IMR-90 (cell line): ENCODE measurements at places on chromosomes 13 and 19. TPM values are rescaled to one million over a fixed set of nuclear protein-coding genes. Genes with fewer than 3 reads are reported as not detected.
A peak's percentile ranks its signal among the peaks of the same experiment; 100 is the strongest.

- DNase-seq: no peak
- H3K36me3 ChIP-seq: peaks cover 56% of the 10 kb centered on the region
- no peaks in the 10 kb centered on the region for H3K27me3 ChIP-seq
- no peak overlapping the region for H3K27ac ChIP-seq
- no peak overlapping the region for H3K4me3 ChIP-seq
- H3K4me1 ChIP-seq: no peaks in the 10 kb centered on the region; the same call in 1 of the 2 replicates
These were observed 11.2 kb downstream of the NAXD start for GRCh38 chr13:110626521-110626920.

DNA sequence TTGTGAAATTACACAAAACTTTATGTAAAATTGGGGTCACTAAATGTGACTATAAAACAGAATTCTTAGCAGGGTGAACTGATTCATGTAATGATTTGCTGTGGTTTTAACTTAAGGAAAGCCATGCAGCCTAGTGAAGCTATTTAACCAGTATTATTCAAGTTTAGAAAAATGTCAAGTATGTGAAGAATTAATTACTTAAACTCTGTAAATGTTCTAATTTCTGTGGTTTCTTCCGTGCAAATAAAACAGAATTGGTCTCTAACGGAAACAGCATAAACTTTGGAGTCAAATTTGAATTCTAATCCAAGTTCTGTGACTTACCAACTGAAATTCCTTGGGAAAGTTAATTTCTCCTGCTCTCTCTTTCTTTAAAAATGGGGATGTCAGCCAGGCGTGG is 13.3 kb downstream of the CDC16 start:
- H3K4me3 ChIP-seq: no peak overlapping the region
- H3K27ac ChIP-seq: peak overlapping the region; percentile 61
- peak; percentile 54 for DNase-seq
- no peaks in the 10 kb centered on the region for H3K27me3 ChIP-seq
- H3K4me1 ChIP-seq: peaks cover 16% of the 10 kb centered on the region
- peaks cover 46% of the 10 kb centered on the region for H3K36me3 ChIP-seq

- no peak overlapping the region for H3K27ac ChIP-seq
- H3K36me3 ChIP-seq: no peaks in the 10 kb centered on the region
- peaks cover 3% of the 10 kb centered on the region; the same call in 1 of the 2 replicates for H3K27me3 ChIP-seq
These were observed 32.5 kb upstream of the IRS2 start for GRCh38 chr13:109818886-109819285.

DNA sequence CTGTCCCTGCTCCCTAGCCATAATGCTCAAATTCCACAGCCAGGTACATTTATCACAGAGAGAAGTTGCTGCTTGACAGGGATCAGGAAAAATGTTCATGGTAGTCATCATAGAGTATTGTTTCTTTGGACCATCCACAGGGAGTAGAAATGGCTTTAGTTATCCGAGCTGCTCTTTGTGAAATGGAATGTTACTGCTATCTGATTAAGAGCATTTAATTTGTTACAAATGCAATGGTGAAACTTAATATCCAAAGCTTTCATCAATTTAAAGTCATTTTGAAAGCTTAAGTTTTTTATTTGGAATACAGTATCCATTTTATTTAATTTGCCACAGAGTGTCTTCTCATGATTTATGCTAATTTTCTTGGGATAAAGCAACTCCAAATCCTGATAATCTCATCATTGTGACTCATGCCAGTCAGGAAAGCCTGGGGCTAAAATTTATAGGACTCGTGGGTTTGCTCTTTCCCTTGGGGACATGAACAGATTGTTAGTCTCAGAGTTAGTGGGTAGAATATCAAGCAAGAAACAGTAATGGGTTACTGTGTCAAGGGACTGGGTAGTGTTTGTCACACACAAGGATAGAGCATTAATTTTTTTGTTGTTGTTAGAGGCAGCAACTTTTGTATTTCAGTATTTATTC is 59.8 kb downstream of the SCEL start:
- H3K27me3 ChIP-seq: no peaks in the 10 kb centered on the region
- H3K4me1 ChIP-seq: no peaks in the 10 kb centered on the region
- DNase-seq: no peak
- no peaks in the 10 kb centered on the region for H3K36me3 ChIP-seq
- H3K4me3 ChIP-seq: no peak overlapping the region

GRCh38 chr13:40494946-40495620 is 171.4 kb downstream of the FOXO1 start:
- no peak overlapping the region for H3K27ac ChIP-seq
- H3K36me3 ChIP-seq: no peaks in the 10 kb centered on the region
- no peak for DNase-seq
- H3K4me3 ChIP-seq: no peak overlapping the region
- no peaks in the 10 kb centered on the region; the same call in none of the 2 replicates for H3K27me3 ChIP-seq

DNA sequence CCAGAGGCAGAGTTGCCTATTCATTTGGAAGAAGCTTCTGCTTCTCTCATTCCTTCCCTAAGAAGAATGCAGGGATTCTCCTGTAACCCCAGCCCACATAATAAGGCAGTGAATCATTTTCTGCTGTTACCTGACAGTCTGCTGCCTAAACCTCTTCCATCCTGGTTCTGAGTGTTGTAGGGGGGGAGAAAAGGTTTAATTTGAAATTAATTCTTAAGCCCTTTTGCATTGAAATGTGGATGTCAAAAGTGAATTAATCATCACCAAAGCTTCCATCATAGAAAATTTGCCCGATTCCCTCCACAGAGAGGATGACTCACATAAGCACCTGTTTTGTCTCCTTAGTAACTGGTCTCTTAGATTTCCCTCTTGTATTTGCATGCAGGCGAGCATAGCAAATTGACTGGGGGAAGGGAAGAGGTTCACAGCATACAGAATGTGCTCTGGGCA is 146.7 kb upstream of the FNDC3A start:
- H3K27ac ChIP-seq: no peak overlapping the region
- H3K4me1 ChIP-seq: peaks cover 2% of the 10 kb centered on the region; the same call in 1 of the 2 replicates
- no peak overlapping the region for H3K4me3 ChIP-seq
- peak; percentile 32 for DNase-seq
- no peaks in the 10 kb centered on the region for H3K27me3 ChIP-seq

- H3K4me3 ChIP-seq: peak overlapping the region; percentile 13; the same call in 1 of the 2 replicates
- peak overlapping the region; percentile 13; the same call in 1 of the 2 replicates for H3K27ac ChIP-seq
- H3K27me3 ChIP-seq: no peaks in the 10 kb centered on the region
- peaks cover 5% of the 10 kb centered on the region for H3K4me1 ChIP-seq
- 0 out of 2 replicates have a peak, but pooled peaks cover 1% of the 10 kb centered on the region for H3K36me3 ChIP-seq
These were observed 616 bp downstream of the PINLYP start for GRCh38 chr19:43575955-43576878.

Gene ZNF525
- polyA plus RNA-seq: 1.3 and 1.4 TPM in 2 replicates

DNA sequence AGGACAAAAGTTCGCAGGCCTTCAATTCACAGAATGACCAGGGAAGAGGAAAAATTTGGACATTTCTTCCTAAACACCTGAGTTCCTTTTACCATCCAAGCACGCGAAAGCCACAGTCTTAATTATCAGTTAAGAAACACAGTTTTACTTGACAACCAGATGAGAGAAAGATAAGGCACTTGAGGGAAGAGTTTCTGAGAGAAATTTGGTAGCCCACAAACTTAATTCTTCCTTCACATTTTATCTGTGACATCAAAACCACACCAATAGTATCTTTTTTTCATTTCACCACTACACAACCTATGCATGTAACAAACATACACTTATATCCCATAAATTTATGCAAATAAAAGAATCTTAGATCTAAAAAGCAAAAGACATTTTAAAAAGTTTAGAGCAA is 326.6 kb downstream of the MZT1 start:
- H3K4me3 ChIP-seq: no peak overlapping the region
- DNase-seq: no peak
- H3K36me3 ChIP-seq: no peaks in the 10 kb centered on the region
- no peak overlapping the region for H3K27ac ChIP-seq

DNA sequence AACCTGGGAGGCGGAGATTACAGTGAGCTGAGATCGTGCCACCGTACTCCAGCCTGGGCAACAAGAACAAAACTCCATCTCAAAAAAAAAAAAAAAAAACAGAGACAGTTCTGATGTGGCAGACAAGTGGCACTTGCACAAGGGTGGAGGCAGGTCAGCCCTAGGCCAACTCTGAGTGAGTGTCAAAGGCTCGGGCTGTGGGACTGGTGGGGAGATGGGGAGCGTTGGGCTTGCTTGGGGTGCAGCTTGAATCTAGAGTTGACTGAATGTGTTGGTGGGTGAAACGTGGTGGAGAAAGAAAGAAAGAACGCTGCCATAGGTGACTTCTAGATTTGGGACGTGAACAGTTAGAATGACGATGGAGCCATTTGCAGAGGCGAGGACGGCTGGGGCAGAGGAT is 121.3 kb upstream of the SPACA7 start:
- no peaks in the 10 kb centered on the region for H3K27me3 ChIP-seq
- H3K36me3 ChIP-seq: no peaks in the 10 kb centered on the region
- H3K4me1 ChIP-seq: no peaks in the 10 kb centered on the region
- no peak for DNase-seq

DNA sequence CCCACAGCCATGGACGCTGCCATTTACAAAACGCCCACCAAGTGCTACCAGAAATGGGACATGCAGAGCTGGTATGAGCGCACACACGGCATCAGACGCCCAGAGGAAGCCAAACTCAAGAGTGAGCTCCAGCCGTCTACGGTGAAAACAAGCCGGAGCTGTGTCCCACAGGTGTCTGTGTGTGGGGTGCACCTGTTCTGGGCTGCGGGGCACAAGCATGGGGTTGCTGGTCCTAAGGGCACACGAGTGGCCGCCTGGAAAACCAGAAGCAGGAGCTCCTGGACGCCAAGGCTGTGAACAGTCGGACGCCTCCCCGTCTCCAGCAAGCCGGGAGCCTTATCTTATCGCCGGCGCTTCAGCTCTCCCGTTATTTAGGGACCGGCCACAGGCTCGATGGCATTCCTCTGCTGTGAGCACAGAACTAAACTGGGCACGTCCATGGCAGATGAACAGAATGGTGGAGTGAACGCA is 1.3 kb downstream of the ADPRHL1 start:
- H3K4me3 ChIP-seq: no peak overlapping the region
- H3K36me3 ChIP-seq: peaks cover 27% of the 10 kb centered on the region; the same call in 1 of the 2 replicates
- no peak for DNase-seq
- H3K4me1 ChIP-seq: no peaks in the 10 kb centered on the region
- H3K27me3 ChIP-seq: no peaks in the 10 kb centered on the region

Gene SMIM7
- 64.8 and 66.5 TPM in 2 replicates for polyA plus RNA-seq

DNA sequence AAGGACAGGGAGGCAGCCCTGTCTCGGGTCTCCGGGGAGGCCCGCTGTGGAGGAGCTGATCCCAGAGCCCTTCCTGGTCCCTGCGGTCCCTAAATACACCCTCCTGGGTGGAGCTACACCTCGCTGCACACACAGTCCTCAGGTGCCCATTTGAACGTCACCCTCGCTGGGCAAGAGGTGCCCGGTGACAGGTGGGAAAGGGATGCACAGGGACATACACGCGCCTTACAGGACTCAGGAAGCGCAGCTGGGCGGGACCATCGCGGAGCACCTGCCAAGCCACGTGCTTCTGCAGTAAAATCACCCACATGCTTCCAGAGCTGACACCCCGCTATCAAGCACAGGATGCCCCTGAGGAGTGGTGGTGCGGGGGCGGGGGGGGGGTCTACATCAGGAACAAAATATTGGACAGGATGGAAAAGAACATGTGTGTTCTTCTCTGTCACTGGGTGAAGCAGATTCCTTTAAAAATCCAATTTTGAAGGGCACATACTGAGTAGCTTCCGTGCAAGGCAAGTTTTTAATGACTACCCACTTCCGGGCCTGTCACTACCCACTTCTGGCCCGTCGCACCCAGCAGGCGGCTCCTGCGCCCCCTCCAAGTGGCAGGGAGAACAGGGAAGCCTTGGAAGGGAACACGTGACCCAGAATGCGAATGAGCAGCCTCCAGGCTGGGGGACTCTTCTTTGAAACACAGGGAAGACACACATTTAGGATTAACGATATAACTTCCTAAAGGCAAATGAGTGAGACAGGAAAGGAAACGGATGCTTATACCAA is 78.9 kb downstream of the COL4A1 start:
- DNase-seq: no peak
- no peak overlapping the region for H3K4me3 ChIP-seq
- peaks cover 16% of the 10 kb centered on the region for H3K36me3 ChIP-seq
- H3K4me1 ChIP-seq: peaks cover 27% of the 10 kb centered on the region
- no peak overlapping the region for H3K27ac ChIP-seq

DNA sequence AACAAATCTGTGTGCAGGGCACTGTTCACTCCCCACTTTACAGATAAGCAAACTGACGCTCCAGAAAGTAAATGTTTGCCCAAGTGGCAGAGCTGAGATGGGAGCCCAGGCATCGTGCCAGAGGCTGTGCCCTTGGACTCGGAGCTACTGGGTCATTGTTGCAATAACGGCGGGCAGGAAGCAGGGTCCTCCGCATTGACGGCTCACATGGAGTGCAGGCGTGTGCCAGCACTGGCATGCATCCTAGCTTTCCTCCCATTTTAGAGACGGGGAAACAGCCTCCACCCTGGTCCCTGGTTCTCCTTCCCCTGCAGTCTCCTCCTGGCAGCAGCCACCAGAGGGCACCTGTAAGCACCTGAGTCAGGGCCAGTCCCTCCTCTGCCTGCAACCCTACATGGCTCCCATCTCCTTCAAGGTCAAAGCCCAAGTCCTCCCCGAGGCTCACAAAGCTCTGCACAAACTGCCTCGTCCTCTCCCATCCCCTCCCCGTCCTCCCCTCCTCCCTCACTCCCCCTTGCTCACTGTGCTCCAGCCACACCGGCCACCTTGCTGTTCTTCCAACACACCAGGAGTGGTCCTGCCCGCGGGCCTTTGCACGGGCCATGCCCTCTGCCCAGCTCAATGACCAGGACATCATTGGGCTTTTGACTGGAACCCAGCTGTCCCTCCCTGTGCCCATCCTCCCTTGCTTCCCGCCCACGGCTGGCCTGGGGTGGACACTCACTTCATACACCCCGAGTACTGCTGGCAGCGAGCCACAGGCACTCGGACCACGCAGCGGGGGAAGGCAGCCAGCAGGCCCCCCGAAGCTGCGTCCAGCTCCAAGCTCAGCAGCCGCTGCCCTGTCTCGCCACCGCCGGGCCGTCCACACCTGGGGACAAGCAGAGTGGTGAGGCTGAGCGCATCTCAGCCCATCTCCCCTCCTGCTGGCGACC is 7.7 kb upstream of the LRG1 start:
- no peak overlapping the region for H3K4me3 ChIP-seq
- no peaks in the 10 kb centered on the region for H3K36me3 ChIP-seq
- no peak overlapping the region for H3K27ac ChIP-seq
- no peak for DNase-seq
- no peaks in the 10 kb centered on the region for H3K4me1 ChIP-seq
- H3K27me3 ChIP-seq: peaks cover 2% of the 10 kb centered on the region; the same call in 1 of the 2 replicates

Gene SUGP1
- 33.2 and 38.6 TPM in 2 replicates for polyA plus RNA-seq

GRCh38 chr19:33064792-33065550 is at the start of gene RHPN2:
Gene RHPN2, minus strand, starts transcription at chr19:33064888. Its CDS starts 36 bp downstream, at chr19:33064852.
- peak; percentile 45 for DNase-seq
- H3K4me1 ChIP-seq: no peaks in the 10 kb centered on the region
- H3K36me3 ChIP-seq: no peaks in the 10 kb centered on the region
- peak within 1 kb of the TSS; percentile 48 for H3K4me3 ChIP-seq
- H3K27ac ChIP-seq: no peak within 1 kb of the TSS

GRCh38 chr13:113969311-113969972 is 4.4 kb downstream of the C13orf46 start:
- no peak overlapping the region for H3K4me3 ChIP-seq
- H3K27ac ChIP-seq: no peak overlapping the region
- no peaks in the 10 kb centered on the region for H3K27me3 ChIP-seq
- H3K4me1 ChIP-seq: peaks cover 2% of the 10 kb centered on the region
- no peak for DNase-seq

GRCh38 chr19:2494447-2495129 is 18.7 kb downstream of the GADD45B start:
- H3K36me3 ChIP-seq: no peaks in the 10 kb centered on the region
- peak overlapping the region; percentile 41 for H3K27ac ChIP-seq
- H3K4me3 ChIP-seq: peak overlapping the region; percentile 54
- no peaks in the 10 kb centered on the region; the same call in 1 of the 2 replicates for H3K27me3 ChIP-seq
- H3K4me1 ChIP-seq: peaks cover 20% of the 10 kb centered on the region
- DNase-seq: peak; percentile 79

- 0 out of 2 replicates have a peak overlapping the region, but pooled peaks have one; percentile 1 for H3K4me3 ChIP-seq
- peak overlapping the region; percentile 97 for H3K27ac ChIP-seq
- no peaks in the 10 kb centered on the region for H3K27me3 ChIP-seq
- H3K36me3 ChIP-seq: peaks cover 34% of the 10 kb centered on the region
- peak; percentile 96 for DNase-seq
These were observed 461 bp upstream of the HSPB6 start for GRCh38 chr19:35757231-35757748.
